NCI-H1417 treated with DMSO at 0.1 percent for 48 hours (cell line): ENCODE measurements at places on chromosomes 6 and 20.

GRCh38 chr20:52975029-52975732 is 3.0 kb downstream of the TSHZ2 start:
- no peak for DNase-seq

DNA sequence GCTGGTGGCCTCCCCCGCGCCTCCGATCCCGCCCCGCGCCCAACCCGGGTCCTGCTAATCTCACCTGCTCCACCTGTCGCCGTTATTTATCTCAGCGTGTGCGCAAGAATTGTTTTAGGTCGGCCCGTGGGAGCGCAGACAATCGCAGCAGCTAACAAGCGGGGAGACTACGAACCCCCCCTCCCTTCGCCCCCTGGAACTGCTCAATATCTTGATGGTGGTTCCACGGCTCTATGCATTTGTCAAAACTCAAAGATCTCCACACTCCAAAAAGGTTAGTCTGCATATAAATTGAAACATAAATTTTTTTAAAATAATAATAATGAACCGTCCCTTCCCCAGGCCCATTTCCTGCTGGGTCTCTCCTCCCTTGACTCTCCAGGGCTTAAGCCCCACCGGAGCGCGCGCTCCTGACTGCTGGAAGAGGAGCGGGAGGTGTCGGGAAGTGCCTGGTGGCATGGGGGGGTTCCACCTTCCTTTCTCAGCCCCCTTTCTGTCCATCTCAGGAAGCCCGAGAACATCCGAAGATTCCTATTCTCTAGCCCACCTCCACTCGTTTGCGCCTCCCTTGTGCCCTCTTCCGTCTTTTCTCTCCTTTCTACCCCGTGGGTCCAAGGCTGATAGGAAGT is 1.6 kb upstream of the MDGA1 start:
- no peak for DNase-seq

GRCh38 chr20:22821081-22821727 is 213.9 kb upstream of the SSTR4 start:
- no peak for DNase-seq

DNA sequence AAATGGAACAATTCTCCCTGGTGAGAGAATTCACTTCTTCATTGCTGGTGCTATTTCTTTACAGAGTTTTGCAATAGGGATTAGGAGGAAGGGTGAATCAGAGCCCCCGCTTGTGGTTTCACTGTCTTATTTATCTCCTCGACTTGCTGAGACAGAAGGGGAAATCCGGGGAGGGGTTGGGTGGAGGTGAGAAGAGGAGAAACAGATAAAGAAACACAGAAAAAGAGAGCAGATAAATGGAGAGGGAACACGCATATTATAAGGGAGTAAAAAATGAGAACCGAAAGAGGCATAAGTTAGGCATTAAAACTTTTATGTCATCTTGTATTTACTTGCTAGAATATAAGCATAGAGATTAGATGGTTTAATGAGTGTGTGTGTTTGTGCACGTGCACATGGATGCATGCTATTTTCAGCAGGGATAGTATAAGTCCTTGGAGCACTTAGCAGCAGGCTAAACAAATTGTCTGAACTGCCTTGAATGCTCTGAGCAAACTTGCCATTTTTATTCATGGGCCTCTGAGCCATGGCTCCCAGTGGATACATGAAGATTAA is 105.0 kb downstream of the OLIG3 start:
- DNase-seq = no peak
